Left colon (tissue), 2 donors: ENCODE measurements at places on chromosomes 6 and 20. TPM values are rescaled to one million over a fixed set of nuclear protein-coding genes. Genes with fewer than 3 reads are reported as not detected.

DNA sequence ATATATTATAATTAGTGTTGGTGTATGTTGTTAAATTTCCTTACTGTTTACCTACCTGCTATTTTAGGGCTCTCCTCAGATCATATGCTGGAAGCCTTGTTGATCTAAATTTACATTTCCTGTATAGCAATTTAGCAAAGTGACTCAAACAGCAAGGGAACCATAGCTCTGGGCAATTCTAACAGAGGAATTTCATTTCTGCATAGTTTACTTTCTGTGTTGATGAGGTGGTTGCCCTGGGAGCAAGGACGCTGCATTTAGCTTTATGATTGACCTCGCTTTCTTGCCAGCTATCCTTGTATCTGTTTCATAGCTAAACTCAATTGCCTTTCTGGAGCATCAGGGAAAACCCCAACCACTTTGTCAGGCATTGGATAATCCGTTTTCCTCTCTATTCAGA lies 810.8 kb downstream of the GRIK2 start:
- DNase-seq, result no peak

GRCh38 chr6:4472222-4472621 lies 304.0 kb upstream of the CDYL start:
- DNase-seq, result no peak

WFDC12 gene
- not detected for total RNA-seq

TCFL5 gene
- 5.9 TPM for total RNA-seq

DSP gene
- total RNA-seq, result 213 TPM

ERVFRD-1 gene
- total RNA-seq, result 0.09 TPM

DNA sequence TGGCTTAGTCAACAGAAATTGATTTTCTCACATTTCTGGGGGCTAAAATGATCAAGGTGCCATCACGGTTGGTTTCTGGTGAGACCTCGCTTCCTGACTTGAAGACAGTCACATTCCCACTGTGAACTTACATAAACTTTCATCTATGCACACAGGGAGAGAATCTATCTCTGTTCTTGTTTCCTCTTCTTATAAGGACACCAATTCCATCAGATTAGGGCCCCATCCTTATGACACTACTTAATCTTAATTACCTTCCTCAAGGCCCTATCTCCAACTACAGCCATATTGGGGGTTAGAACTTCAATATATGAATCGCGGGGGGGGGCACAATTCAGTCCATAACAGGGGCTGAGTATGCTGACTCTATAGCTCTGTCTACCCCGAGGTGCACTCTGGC lies 10.6 kb upstream of the SCGN start:
- DNase-seq, result no peak

DNA sequence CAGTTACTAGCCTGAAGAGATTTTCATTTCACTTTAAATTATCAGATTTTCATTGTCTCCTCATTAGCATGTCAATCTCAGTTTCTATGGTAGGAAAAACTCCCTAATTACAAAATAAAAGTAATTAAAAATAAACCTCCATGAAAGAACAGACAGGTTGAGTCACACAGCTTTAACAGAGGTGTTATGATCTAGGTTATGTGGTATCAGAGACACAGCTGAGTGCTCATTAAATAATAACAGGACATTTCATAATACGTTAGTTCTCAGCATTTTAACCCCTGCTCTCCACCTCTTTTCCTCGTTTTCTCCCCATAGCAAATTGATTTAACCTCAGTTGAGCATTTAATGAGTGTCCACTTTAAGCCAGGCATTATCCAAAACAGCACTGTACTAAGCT lies 21.9 kb downstream of the TPBG start:
- no peak for DNase-seq

- no peak for DNase-seq
These were observed 16.2 kb upstream of the CLDN20 start for GRCh38 chr6:155247618-155248007.

- DNase-seq, result no peak
These were observed 656.2 kb downstream of the FRK start for GRCh38 chr6:115404446-115404845.

DNA sequence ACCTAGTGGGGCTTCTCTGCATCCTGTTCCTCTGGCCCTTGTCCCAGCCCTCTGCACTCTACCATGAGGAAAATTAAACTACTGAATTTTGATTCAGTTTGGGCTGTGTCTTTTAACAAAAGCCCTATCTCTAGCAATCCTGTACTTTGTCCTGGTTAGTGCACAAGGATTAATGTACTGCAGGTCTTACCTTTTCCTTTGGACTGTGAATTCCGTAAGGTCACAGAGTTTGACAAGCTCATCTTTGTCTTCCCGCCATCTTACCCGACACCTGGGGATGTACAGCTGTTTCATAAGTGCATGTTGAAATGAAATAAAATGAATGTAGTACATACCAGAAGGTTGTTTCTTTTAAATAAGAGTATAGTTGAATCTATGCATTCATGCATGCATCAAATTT lies 41.5 kb upstream of the MYLIP start:
- DNase-seq, result no peak

- DNase-seq, result no peak
These were observed 37.0 kb upstream of the MPC1 start for GRCh38 chr6:166419717-166420116.

- DNase-seq, result no peak
These were observed 262.3 kb downstream of the UTRN start for GRCh38 chr6:144547409-144547808.

HEY2 gene
- total RNA-seq, result 0.76 TPM

DNA sequence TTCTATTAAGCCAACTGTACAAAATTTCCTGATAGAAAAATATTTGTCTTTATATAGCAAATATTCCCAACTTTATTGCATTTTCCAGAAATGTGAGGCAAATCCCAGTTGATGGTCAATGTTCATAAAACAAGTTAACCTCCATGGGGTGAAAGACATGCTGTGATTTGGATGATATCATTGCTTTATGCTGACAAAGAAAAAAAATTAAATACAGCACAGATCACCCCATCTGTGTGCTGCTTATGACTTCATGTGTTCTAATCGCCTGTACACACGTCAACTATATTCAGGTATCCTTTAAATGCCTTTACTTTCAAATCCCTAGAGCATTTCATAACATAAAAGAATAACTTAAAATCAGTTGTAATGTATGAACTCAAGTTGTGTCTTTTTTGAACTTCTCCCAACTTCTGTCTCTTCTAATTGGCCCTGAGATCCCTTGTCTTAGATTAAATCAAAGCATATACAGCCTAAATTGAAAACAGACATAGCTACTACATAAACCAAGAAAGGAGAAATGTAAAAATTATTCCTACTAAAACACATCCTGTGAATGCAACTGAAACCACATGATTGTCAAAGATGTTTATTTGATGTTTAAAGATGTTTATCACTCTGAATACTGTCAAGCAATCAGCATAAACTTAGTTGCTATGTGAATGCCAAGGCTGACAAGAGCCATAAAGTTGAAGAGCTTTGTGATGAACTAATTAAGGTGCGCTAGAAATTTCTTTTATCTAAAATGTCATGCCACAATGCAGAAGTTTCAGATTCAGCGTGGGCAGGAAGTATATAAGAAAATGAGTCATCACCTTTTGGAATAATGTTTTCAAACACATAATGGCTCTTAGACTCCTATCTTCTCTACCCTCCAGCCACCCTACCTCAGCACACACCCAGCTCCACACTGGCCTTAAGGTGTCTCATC lies 68.7 kb downstream of the FILIP1 start:
- no peak for DNase-seq

SMPDL3A gene
- total RNA-seq, result 129 TPM

DNA sequence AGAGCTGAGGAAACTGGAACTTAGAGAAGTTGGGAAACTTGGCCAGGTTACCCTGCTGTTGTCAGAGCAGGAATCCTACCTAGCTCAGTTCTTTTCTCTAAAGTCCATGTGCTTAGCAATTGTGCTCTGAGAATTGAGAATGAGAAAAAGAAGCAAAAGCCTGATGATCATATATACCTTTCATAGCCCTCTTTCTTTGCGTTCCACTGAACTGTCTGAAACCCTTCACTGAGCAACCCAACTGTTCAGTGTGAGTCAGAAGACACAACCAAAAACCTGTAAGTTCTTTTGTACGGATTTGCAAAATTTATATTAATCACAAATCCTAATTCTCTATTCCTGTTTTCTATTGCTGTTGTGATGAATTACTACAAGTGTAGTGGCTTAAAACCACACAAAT lies 80.6 kb downstream of the PHF3 start:
- no peak for DNase-seq

- DNase-seq, result no peak
These were observed 138.6 kb downstream of the BCKDHB start for GRCh38 chr6:80245043-80245442.

GRCh38 chr20:4508773-4509172 lies 212.9 kb upstream of the PRND start:
- DNase-seq, result no peak

GRCh38 chr6:53134601-53135235 lies 13.9 kb downstream of the GCM1 start:
- no peak for DNase-seq

GABRR2 gene
- total RNA-seq, result 0.55 TPM

DNA sequence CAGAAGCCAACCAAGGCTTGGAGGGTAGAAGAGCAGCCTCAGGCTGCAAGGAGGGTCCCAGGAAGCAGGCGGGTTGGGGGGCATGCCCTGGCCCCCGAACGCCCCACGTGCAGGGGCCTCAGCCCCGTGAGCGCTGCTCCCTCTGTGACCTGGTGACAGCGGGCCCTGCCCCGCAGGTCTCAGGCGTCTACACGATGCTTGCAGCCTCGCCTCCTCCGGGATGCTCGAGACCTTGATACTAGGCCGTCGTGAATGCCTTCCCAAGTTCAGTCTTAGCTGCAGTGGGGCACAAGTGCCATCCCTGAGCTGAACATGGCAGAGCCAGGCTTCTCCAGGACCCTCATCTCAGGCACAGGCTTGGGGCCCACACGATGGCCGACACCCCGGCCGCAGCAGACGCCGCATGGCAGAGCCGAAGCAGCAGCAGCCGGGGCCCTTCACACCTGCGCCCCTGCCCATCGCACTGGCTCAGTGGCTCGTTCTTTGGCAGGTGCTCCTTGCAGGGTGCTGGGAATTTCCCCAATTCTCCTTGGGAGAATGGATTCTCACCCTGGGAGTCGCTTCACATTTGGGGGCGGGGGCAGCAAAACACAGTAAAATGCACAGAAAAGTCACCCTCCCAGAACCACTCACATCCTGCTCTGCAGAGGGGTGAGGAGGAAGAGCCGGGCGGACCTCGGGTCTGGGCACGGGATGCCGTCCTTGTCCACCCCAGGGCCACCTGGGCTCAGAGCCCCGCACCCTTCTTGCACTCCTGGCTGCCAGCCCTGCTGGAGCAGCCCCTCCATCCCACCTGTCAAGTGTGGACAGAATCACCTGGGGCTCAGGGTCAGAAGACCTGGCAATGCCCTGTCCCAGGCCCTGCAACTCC lies 161.8 kb downstream of the DLL1 start:
- no peak for DNase-seq

GRCh38 chr6:7143476-7143974 lies 35.8 kb downstream of the RREB1 start:
- no peak for DNase-seq

DNA sequence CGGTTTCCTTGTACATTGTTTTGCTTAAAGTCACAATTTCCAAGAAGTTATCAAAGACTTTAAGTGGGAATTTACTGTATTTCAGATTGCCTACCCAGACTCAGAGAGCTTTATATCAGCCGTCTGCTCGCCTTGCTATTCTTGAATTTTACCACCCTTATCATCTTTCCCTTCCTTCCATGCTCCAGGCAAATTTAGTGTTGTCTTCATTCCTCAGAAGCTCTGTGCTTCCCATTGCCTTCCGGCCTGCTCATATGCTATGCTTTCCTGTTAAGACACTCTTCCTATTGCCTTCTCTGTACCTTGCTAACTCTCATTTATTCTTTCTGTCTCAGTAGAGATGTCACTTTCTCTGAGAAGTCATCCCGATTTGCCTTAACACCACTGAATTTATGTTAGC lies 52.1 kb downstream of the CD2AP start:
- no peak for DNase-seq

GCNT2 gene
- 12.2 TPM for total RNA-seq

THBS2 gene
- 5.0 TPM for total RNA-seq

DNA sequence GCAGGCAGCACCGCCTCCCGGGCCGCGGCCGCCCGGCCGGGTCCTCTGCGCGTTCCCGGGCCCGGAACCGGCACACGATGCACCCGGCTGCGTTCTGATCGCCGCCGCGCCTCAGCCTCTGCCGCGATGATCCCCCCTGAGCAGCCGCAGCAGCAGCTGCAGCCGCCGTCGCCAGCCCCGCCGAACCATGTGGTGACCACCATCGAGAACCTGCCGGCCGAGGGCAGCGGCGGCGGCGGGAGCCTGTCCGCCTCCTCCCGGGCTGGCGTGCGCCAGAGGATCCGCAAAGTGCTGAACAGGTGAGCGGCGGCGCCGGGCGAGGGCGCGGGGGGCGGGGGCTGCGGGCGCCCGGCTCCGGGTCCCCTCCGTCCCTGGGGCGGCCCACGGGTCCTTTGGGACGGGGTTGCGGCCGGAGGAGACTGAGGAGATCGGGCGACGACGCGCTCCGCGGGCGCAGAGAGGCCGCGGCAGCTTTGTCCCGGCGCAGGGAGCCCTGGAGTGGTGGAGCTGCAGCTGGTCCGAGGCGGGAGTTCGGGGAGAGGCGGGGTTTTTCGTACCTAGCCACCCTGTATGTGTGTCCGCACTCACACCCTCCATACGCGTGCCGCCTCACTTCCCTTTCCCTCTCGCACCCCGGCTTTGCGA lies 659 bp downstream of the SLC35F1 start:
- DNase-seq, result no peak

SPATS1 gene
- total RNA-seq, result not detected

LY6G6F gene
- total RNA-seq, result not detected

SERPINB1 gene
- 208 TPM for total RNA-seq

DNA sequence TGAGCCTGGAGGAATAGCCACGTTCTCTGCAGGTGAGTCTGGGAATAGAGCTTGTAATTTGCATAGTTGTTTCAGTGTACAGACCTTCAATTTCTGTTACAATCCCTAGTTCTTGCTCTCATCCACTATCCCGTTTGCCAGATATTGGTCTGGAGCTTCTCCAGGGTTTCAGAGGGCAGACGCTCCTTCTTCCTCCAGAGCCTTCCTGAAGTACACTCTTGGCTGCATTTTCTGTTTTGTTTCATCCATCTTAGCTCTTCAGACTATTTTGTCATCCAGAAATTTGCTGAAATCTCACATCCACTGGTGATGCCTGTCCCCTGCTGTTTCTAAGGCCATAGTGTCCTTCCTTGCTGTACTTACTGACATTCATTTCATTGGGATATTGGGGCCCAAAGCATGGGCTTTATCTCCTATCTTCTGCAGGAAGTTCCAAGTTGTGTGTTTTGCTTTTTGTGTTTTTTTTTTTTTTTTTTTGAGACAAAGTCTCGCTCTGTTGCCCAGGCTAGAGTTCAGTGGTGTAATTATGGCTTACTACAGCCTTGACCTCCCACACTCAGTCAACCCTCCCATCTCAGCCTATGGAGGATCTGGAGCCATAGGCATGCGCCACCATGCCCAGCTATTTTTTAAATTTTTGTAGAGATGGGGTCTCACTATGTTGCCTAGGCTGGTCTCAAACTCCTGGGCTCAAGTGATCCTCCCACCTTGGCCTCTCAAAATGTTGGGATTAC lies 18.7 kb downstream of the CDS2 start:
- DNase-seq, result no peak

GHRH gene
- total RNA-seq, result not detected

REM1 gene
- total RNA-seq, result 0.27 TPM

GRCh38 chr20:57548177-57549058 lies 12.5 kb upstream of the PCK1 start:
- no peak for DNase-seq

GRCh38 chr6:141562186-141562811 lies 570.4 kb upstream of the GJE1 start:
- DNase-seq, result no peak
